ENCODE measurements at places on chromosomes 1 and 21. TPM values are rescaled to one million over a fixed set of nuclear protein-coding genes. Genes with fewer than 3 reads are reported as not detected.

Gene DIPK1A
- 27.9 TPM for total RNA-seq

Gene NUP210L
- total RNA-seq: 0.28 TPM

Gene SH3BGRL3
- total RNA-seq: 22.8 TPM

Gene CBR3
- total RNA-seq: 15.9 TPM

Gene CLEC20A
- total RNA-seq: not detected

Gene ATP1A4
- not detected for total RNA-seq

All from regular cardiac myocyte (primary cell).